ENCODE measurements at places on chromosomes 13 and 19.

- no peak for DNase-seq
Observed at GRCh38 chr13:106500445-106500844, 35.0 kb downstream of the EFNB2 start.

DNA sequence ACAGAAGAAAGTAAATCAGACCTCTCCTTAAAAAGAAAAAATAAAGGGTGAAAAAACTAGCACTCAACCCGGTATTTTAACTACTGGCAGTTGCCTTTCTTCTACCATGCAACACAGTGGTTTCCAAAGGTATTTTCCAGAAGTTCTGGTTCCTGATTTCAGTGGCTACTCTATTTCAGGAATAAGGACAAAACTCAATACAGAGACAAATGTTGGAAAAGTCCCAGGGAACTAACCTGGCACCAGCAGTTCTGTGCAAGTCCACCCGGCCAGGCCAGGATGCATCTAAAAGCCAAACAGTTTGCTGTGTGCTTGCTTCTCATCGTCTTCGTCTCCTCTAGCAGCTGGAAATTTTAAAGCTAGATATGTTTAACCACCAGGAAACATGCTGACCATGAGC, 52.5 kb downstream of the FOXO1 start:
- DNase-seq: no peak

GRCh38 chr19:18049385-18049784, 37.3 kb downstream of the IL12RB1 start:
- DNase-seq: no peak

GRCh38 chr13:33874871-33875270, 56.9 kb downstream of the RFC3 start:
- DNase-seq: no peak

- DNase-seq: peak; percentile 30
Observed at GRCh38 chr13:42547612-42548011, 26.3 kb upstream of the TNFSF11 start.

- DNase-seq: no peak
Observed at GRCh38 chr19:1170938-1171754, 2.9 kb downstream of the SBNO2 start.

- no peak for DNase-seq
Observed at GRCh38 chr13:78586706-78587105, 16.6 kb downstream of the POU4F1 start.

DNA sequence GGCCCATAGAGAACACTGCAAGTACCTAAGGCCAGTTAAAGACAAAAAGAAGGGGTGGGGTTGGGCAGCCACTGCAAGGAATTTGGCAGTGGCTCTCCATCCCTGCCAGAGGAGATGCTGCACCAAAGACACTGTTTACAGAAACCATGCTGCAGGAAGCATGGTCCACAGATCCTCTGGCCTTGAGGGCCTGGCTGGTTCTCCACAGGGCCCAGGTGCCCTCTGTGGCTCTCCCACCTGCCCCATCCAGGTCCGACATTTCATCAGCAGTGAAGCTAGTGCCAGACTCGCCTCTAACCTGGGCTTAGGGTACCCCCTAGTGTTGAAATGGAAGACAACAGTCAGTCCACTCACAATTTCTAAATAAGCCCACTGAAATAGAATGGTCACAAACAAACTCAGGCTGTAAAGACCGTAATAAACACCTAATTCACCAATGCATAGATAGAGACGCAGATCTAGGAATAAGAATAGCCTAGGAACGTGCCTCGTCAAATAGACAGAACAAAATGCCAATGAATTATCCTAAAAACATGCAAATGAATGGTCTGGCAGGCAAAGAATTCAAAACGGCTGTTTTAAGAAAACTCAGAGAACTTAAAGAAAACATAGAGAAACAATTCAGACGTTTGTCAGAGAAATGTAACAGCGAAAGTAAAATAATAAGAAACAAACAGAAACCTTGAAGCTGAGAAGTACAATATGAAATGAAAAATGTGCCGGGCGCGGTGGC, 23.3 kb downstream of the LYPD4 start:
- peak; percentile 46 for DNase-seq

DNA sequence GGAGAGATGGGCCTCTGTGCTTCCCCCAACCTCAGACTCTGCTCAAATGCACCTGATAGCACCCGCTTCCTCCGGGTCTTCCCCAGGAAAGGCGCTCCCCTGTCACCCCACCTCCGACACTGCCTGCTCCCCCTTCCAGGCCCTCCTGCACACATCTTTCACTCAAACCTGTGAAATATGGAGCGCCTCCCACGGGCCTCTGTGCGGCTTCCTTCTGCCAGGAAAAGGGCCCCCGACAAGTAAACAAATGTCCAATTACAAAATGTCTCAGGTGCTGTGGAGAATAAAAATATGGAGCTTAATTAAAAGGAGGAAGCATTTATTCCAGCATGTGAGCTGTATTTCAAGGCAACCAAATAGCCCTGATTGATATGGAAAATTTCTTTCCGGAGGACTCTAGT, 15.6 kb upstream of the CCNE1 start:
- no peak for DNase-seq

DNA sequence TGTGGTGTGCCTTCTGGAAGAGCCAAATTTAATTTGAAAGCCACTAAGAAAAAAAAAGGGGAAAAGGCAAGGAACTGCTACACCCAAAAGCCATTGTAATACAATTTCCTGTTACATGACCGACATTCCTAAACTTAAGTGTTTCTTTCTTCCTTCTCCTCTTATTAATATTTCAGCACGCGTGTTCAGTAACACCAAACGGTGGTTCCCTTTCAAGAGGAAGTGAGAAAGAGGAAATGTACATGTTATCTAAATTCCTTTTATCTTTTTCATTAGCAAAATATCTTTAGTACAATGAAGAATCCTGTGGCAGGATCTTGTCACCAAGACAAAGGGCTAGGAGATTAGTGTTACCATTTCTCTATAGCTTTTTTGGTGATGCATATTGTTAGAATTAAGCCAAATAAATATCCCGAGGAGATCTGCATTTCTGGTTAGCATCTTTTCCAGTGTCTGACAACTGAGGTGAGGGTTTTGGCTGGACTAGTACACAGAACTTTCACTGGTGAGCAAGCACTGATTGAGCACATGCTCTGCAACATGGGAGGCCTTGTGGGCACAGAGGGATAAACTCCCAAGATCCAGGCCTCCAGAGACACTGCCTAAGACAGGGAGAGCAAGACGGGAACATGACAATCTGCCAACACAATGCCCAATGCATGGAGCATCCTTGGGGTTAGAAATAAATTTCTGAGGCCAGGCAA, 22.1 kb downstream of the LATS2 start:
- DNase-seq: no peak

- no peak for DNase-seq
Observed at GRCh38 chr13:92317066-92317465, 909.5 kb upstream of the GPC6 start.

DNA sequence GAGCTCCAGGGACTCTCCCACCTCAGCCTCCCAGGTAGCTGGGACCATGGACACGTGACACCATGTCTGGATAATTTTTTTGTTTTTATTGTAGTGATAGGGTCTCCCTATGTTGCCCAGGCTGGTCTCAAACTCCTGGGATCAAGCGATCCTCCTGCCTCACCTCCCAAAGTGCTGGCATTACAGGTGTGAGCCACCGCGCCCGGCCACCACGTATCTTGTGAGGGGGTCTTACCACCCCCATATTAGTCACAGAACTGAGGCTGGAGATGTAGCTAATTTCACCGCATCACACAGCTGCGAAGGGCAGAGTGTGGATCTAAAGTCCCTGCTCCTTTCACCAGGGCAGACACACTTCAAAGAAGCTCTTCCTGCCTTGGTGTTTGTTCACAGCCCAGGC, 211.8 kb upstream of the SOX1 start:
- DNase-seq: no peak

GRCh38 chr19:17889609-17890214, 18.0 kb downstream of the SLC5A5 start:
- DNase-seq: no peak

GRCh38 chr19:38265213-38265861, 964 bp downstream of the SPINT2 start:
- DNase-seq: no peak

GRCh38 chr19:11152318-11153062, 3.1 kb downstream of the SPC24 start:
- no peak for DNase-seq

DNA sequence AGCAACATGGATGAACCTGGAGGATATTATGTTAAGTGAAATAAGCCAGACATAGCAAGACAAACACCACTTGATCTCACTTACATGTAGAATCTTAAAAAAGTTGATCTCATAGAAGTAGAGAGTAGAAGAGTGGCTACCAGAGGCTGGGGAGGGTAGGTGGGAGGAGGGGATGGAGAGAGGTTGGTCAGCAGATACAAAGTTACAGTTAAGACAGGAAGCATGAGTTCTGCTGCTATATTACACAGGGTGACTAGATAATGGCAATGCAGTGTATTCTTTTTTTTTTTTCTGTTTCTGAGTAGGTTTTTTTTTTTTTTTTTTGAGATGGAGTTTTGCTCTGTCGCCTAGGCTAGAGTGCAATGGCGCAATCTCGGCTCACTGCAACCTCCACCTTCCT, 15.2 kb upstream of the THSD1 start:
- no peak for DNase-seq

DNA sequence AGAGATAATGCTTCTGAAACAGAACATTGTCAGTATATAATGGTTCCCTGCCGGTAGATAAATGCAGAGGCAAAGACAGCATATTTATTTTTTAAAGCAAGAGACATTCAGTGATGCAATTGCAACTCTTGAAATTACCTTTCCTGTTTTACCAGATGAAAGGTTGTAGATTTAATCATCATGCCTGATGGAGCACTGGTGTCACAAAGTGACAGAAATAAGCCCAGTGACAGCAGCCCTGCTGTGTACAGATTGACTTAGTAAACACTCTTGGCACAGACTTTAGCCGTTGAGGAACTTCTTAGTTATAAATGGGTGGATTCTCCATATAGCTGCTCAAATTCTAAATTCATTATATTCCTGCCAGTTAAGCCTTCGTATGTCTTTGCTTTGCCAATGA, 172.5 kb downstream of the ITGBL1 start:
- DNase-seq: peak; percentile 20

GRCh38 chr19:52809801-52810200, 11.6 kb downstream of the ZNF28 start:
- DNase-seq: no peak

- peak; percentile 42 for DNase-seq
Observed at GRCh38 chr19:54154603-54155345, 4.7 kb downstream of the LENG1 start.

DNA sequence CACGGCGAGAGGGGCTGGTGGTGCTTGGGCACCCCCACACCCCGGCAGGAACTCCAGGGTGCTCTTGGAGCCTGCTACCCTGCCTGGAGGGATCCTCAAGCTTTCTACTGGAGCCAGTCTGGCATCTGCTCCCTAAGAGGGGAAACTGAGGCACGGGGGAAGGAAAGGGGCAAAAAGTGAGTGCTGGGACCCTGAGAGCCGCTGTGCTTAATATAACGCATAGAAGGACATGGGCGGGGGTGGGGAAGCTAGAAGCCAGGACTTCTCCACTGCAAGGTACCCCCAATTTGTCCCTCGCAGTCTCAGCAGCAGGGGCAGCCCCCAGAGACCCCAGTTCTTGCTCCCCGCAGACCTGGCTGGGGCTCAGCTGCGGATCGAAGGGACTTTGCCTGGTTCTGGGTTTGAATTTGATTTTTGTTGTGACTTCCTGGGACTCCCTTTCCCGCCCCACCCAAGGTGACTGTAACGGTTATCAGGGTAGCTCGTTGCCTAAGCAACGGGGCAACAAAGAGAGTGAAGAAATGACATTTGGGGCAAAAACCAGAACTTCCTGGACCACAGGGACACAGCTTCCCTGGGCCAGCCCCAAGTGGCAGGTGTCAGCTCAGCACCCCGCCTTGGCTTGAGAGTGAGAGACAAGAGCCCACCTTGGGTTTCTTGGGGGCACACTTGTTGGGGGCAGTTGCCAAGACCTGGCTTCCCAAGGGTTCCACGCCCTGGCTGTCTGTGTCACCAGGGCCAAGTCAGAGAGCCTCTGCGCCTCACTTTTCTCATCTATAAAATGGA, 638 bp downstream of the ADGRE5 start:
- peak; percentile 78 for DNase-seq

- no peak for DNase-seq
Observed at GRCh38 chr19:38371081-38371480, 3.3 kb upstream of the PSMD8 start.

DNA sequence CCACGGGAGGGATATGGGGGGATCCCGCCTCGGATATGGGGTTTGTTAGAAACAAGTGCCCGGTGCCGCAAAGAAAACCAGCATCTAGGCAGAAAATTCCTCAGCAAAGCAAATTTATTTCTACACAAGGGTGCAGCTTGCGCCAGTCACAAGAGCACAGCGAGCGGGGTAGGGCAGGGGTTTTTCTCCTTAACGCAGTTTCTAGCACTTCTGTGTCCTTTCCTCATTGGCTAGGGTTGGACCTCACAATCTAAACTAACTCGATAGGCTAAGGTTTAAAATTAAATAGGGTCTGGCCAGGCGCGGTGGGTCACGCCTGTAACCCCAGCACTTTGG, 595 bp downstream of the ZNF440 start:
- DNase-seq: no peak

- no peak for DNase-seq
Observed at GRCh38 chr19:32594021-32594420, 13.0 kb downstream of the PDCD5 start.

GRCh38 chr19:50050406-50051227, 24.8 kb downstream of the ZNF473 start:
- DNase-seq: peak; percentile 77
